ENCODE measurements at places on chromosomes 2 and 18.

DNA sequence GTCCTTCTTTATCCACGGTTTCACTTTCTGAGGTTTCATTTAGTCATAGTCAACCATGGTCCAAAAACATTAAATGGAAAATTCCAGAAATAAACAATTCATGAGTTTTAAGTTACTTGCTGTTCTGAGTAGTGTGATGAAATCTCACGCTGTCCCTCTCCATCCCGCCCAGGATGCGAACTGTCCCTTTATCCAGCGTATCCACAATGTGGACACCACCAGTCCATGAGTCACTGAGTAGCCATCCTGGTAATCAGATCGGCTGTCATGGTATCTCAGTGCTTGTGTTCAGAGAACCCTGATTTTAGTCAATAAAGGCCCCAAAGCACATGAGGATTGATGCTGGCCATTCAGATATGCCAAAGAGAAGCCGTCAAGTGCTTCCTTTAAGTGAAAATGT is 3.7 kb downstream of the SP140L start:
- no peak for DNase-seq
- H3K36me3 ChIP-seq, result peaks cover 10% of the 10 kb centered on the region
- H3K4me3 ChIP-seq, result no peak overlapping the region
- no peak overlapping the region for H3K27ac ChIP-seq

DNA sequence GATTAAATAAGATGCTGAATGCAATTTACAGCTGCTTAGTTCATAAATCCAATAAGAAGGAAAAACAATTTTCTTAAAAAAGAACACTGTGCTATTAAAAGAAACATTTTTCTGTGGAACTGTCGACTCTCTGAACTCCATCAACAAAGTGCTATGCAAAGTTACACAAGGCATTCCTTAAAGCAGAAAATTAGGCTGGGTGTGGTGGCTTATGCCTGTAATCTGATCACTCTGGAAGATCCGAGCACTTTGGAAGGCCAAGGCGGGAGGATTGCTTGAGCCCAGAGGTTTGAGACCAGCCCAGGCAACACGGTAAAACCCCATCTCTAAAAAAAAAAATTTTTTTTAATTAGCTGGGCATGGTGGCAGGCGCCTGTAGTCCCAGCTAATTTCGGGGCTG is 13.0 kb downstream of the MCM6 start:
- no peaks in the 10 kb centered on the region for H3K27me3 ChIP-seq
- H3K36me3 ChIP-seq, result peaks cover 43% of the 10 kb centered on the region
- H3K4me3 ChIP-seq, result no peak overlapping the region
- DNase-seq, result no peak
- H3K27ac ChIP-seq, result no peak overlapping the region

DNA sequence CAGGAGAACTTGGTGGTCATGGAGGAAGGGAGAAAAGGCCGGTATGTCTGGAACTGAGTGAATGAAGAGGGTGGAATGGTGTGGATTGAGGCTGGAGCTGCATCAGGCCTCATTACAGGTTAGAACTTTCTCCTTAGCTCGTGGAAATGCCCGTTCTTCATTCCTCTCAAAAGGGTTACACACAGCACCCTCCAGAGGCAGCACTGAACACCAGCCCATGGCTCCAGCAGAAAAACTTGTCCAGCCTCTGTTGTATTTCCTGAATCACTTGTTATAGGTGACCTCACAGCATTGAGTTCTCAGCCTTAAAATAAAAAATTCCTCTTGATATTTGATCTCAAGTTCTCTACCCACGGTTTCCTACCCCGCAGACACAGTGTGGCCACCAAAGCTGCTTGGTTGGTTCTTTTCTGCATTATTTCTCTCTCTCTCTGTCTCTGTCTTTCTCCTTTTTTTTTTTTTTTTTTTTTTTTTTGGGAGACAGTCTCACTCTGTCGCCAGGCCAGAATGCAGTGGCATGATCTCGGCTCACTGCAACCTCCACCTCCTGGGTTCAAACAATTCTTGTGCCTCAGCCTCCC is 89.6 kb downstream of the ITGB1BP1 start:
- H3K27ac ChIP-seq, result no peak overlapping the region
- H3K36me3 ChIP-seq, result no peaks in the 10 kb centered on the region
- H3K27me3 ChIP-seq, result no peaks in the 10 kb centered on the region
- peak; percentile 38 for DNase-seq

DNA sequence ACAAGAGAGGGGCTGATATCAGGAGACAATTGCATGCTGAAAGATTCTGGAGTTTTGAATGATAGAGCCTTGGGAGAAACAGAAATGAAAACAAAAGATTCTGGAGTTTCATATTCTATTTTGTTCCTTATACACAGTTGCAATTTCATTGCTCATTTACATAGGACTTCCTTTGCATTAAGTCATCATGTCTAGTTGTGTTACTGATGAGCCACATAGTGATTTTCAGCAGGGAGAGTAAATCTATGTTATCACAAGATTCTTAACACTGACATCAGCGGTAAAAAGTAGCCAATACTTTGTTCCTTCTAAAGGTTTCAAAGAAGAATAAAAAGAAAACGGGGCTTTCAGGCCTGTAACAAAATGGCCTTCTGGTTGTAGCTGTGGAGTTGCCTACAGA is 7.1 kb downstream of the ADAM17 start:
- no peaks in the 10 kb centered on the region for H3K36me3 ChIP-seq
- peak; percentile 85 for DNase-seq
- H3K4me3 ChIP-seq, result peak overlapping the region; percentile 36
- peaks cover 82% of the 10 kb centered on the region for H3K4me1 ChIP-seq
- peak overlapping the region; percentile 76 for H3K27ac ChIP-seq
- no peaks in the 10 kb centered on the region for H3K27me3 ChIP-seq

DNA sequence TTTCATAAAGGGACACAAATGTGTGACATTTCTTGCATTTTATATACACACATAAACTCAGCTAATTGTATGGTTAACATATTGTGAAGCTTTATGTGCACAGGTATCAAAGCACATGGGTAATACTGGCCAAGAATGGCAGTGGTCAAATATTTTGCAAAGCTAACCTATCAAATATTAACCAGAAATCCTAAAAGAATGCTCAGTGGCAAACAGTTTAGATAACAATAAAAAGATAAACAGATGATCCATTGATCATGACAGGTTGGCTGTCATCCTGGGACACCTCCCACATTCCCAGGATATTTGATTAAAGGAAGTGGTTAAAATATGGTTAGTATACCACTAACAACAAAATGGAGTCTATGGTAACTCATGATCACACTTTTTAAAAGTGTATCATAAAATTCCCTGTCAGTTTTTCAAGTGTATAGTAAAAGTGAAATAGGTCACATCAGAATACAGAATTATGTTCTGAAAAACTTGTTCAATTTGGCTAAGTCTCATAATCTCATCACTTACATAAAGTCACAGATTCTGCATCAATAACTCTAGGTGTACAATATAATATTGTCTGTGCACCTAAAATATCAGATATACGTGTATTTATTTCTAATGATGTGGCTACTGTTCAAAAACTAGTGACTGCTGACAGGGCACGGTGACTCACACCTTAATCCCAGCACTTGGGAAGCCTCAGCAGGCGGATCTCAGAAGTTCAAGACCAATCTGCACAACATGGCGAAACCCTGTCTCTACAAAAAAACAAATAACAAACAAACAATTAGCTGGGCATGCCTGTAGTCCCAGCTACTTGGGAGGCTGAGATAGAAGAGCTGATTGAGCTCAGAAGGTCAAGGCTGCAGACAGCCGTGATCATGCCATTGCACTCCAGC is 48.9 kb downstream of the CDH2 start:
- no peak overlapping the region for H3K4me3 ChIP-seq
- H3K27me3 ChIP-seq, result no peaks in the 10 kb centered on the region

GRCh38 chr2:44952143-44952805 is 10.8 kb downstream of the SIX3 start:
- H3K36me3 ChIP-seq, result no peaks in the 10 kb centered on the region
- no peak overlapping the region for H3K27ac ChIP-seq
- peaks cover 9% of the 10 kb centered on the region for H3K4me1 ChIP-seq
- H3K4me3 ChIP-seq, result no peak overlapping the region
- no peak for DNase-seq
- peaks cover 71% of the 10 kb centered on the region for H3K27me3 ChIP-seq

DNA sequence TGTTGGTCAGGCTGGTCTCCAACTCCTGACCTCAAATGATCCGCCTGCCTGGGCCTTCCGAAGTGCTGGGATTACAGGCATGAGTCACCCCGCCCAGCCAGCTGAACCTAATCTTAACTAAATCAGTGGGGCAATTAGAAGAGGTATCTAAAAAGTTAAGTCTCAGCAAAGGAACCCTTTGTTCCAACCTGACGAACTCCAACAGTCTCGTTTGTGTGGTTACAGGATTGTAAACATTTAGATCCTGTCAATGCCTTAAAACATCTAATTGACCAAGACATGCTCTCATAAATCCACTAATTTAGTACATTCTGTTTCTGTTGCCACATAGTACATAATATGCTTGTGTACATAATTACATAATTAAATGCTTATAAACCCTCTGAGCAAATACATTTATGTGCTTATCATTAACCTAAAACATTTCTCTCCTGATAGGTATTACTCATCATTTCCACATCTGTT is 31.1 kb upstream of the STK39 start:
- H3K4me1 ChIP-seq, result no peaks in the 10 kb centered on the region
- H3K27ac ChIP-seq, result no peak overlapping the region
- H3K27me3 ChIP-seq, result no peaks in the 10 kb centered on the region
- H3K36me3 ChIP-seq, result no peaks in the 10 kb centered on the region
- H3K4me3 ChIP-seq, result no peak overlapping the region

- no peaks in the 10 kb centered on the region for H3K4me1 ChIP-seq
- H3K27ac ChIP-seq, result no peak overlapping the region
- no peaks in the 10 kb centered on the region for H3K27me3 ChIP-seq
- no peak for DNase-seq
- H3K4me3 ChIP-seq, result no peak overlapping the region
These were observed 72.7 kb upstream of the MGAT5 start for GRCh38 chr2:134181219-134181618.

- no peaks in the 10 kb centered on the region for H3K27me3 ChIP-seq
- H3K36me3 ChIP-seq, result no peaks in the 10 kb centered on the region
- no peak overlapping the region for H3K4me3 ChIP-seq
- no peak overlapping the region for H3K27ac ChIP-seq
- no peaks in the 10 kb centered on the region for H3K4me1 ChIP-seq
These were observed 148.0 kb upstream of the TCF4 start for GRCh38 chr18:55735969-55736368.

- DNase-seq, result no peak
- H3K36me3 ChIP-seq, result no peaks in the 10 kb centered on the region
- no peak overlapping the region for H3K4me3 ChIP-seq
- H3K27me3 ChIP-seq, result no peaks in the 10 kb centered on the region
- H3K4me1 ChIP-seq, result no peaks in the 10 kb centered on the region
- no peak overlapping the region for H3K27ac ChIP-seq
These were observed 48.2 kb downstream of the COL4A4 start for GRCh38 chr2:227115761-227116160.

- peaks cover 42% of the 10 kb centered on the region for H3K4me1 ChIP-seq
- no peaks in the 10 kb centered on the region for H3K36me3 ChIP-seq
- H3K4me3 ChIP-seq, result no peak overlapping the region
- DNase-seq, result no peak
These were observed 396.2 kb upstream of the HS6ST1 start for GRCh38 chr2:128714851-128715312.

DNA sequence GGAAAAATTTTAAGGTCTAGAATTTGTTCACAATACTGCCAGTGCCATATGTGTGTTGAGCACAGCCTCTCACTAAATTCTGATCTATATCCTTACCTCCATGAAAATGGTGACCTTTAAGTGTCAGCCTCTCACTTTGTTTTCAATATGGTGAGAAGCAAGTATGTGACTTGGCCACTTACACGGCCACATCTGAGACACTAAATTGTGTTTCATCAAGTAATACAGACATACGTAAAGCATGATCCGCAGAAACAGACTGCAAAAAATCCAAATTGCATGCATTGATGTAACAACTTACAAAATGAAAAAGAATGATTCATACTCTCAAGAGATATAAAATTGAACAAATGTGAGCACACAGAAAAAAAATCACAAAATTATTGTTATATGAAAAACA is 55.2 kb upstream of the UGP2 start:
- peaks cover 14% of the 10 kb centered on the region for H3K4me1 ChIP-seq
- no peaks in the 10 kb centered on the region for H3K27me3 ChIP-seq
- H3K27ac ChIP-seq, result no peak overlapping the region

DNA sequence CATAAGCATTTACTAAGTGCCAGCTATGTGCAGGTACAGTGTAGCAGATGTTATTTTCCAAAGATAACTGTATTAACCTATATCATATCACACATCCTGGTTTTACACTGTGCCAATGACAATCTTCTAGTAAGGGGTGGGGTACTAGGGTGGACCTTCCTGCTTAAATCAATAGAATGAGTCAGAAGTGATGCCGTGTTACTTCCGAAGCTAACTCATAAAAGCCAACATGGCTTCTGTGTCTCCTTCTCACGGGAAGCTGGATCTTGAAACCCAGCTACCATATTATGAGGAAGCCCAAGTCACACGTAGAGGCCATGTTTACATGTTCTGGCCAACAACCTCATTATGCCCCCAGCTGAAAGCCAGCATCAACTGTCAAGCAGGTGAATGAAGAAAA is 59.1 kb downstream of the MRPL33 start:
- peak overlapping the region; percentile 91 for H3K27ac ChIP-seq
- no peaks in the 10 kb centered on the region for H3K36me3 ChIP-seq
- no peak overlapping the region for H3K4me3 ChIP-seq
- DNase-seq, result peak; percentile 67
- H3K27me3 ChIP-seq, result no peaks in the 10 kb centered on the region

GRCh38 chr2:46363535-46364170 is 66.4 kb downstream of the EPAS1 start:
- no peak overlapping the region for H3K4me3 ChIP-seq
- H3K4me1 ChIP-seq, result peaks cover 11% of the 10 kb centered on the region
- no peaks in the 10 kb centered on the region for H3K36me3 ChIP-seq
- DNase-seq, result peak; percentile 75

DNA sequence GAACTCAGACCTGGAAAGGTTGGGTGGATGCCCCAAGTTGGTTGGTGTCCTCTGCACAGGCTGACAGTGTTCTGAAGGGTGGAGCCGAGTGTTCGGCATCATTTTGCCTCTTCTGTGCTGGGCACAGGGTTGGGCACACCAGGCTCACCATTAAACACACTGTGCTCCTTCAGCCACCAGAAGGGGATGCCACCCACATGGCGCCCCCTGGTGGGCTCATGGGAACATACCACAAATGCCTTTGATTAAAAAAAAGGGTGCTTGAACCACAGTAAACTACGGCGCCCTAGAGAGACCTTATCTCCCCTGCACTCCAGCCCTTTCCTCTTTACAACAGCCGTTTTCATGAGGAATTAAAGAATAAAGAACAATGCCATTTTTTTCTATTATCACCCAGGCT is 89.4 kb downstream of the CELF4 start:
- no peak overlapping the region for H3K4me3 ChIP-seq
- DNase-seq, result no peak
- H3K36me3 ChIP-seq, result no peaks in the 10 kb centered on the region
- H3K27ac ChIP-seq, result no peak overlapping the region
- no peaks in the 10 kb centered on the region for H3K4me1 ChIP-seq
- no peaks in the 10 kb centered on the region for H3K27me3 ChIP-seq

- DNase-seq, result no peak
- no peaks in the 10 kb centered on the region for H3K36me3 ChIP-seq
- no peak overlapping the region for H3K27ac ChIP-seq
- peaks cover 35% of the 10 kb centered on the region for H3K4me1 ChIP-seq
- no peaks in the 10 kb centered on the region for H3K27me3 ChIP-seq
These were observed 10.7 kb downstream of the LPIN1 start for GRCh38 chr2:11757101-11757500.

Data from CD14-positive monocyte (primary cell).